ENCODE measurements at places on chromosomes 3 and 15.

GRCh38 chr3:117875887-117876286 is 1158.8 kb downstream of the IGSF11 start:
- DNase-seq: no peak
- H3K36me3 ChIP-seq: no peaks in the 10 kb centered on the region
- H3K4me1 ChIP-seq: no peaks in the 10 kb centered on the region
- H3K27ac ChIP-seq: no peak overlapping the region
- H3K4me3 ChIP-seq: no peak overlapping the region

DNA sequence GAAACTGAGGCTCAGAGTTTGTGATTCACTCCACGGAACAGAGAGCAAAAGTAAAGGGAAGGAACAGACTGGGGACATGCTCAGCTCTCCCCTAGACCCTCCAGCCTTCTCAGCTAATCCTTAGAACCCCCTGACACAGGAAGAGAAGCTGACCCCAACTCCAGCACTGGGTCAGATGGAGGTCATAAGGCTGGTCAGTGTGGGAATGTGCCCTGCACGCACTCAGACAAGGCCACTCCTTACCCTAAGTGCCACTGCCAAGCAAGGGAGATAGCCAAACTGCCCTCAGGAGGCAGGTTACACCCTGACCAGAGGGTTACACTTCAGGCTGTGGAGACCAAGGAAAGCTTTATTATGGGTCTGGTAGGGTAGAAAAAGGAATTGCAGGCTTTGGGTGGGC is 1.2 kb downstream of the RPL29 start:
- peak overlapping the region; percentile 95 for H3K4me3 ChIP-seq
- peaks cover 30% of the 10 kb centered on the region for H3K4me1 ChIP-seq
- no peak for DNase-seq
- peaks cover 19% of the 10 kb centered on the region for H3K36me3 ChIP-seq
- peak overlapping the region; percentile 91 for H3K27ac ChIP-seq

DNA sequence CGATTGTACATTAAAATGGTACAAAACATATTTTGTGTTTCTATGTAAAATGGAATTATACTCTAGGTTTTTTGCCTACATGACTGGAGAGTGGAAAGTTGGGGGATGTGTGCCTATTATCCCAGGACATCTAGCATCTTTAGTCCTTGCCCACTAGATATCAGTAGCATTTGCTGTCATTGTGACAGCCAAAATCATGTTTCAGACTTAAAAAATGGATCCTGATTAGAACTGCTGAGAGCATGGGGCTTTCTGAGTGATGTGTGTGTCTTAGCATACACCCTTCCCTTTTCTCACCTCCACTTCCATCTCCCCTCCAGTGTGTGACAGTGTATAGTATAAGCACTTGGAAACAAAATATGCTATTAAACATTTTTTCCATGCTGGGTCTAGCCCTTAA is 13.3 kb downstream of the ARMC8 start:
- no peaks in the 10 kb centered on the region for H3K27me3 ChIP-seq
- H3K27ac ChIP-seq: no peak overlapping the region
- no peak overlapping the region for H3K4me3 ChIP-seq
- DNase-seq: no peak
- H3K36me3 ChIP-seq: no peaks in the 10 kb centered on the region

DNA sequence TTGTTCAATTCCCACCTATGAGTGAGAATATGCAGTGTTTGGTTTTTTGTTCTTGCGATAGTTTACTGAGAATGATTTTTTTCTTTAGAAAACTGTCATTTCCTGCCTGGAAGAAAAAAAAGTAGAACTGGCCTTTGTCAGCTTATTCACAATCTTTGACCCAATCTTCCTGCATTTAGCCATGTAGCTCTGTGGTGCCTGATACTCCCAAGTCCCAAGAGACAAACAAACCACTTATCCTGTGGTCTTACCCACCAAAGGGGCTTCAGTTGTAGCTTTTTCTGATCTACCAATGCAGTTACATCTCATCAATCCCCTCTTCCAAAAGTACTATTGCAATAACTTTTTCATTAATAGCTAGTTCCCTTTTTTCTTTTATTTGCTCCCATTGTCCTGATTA is 444.6 kb downstream of the GRM7 start:
- H3K4me1 ChIP-seq: no peaks in the 10 kb centered on the region
- no peaks in the 10 kb centered on the region for H3K27me3 ChIP-seq
- no peak overlapping the region for H3K4me3 ChIP-seq

DNA sequence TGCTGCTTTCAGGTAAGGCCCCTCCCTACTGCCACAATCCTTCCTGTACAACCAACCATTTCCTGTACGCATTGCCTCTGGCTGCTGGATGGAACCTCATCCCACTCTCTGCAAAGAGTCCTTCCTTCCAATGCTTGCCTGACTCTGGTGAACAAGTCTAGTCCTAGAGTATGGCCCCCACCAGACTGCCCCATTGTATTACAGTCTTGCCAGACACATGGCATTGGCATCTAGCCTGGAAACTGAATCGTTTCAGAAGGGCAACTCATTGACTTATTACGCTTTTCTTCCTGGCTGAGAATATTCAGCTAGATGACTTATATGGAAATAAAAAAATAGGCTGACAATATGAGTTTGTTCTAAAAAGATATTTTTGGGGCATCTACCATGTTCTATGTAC is 170.3 kb downstream of the SUCLG2 start:
- no peak overlapping the region for H3K27ac ChIP-seq
- DNase-seq: no peak
- H3K4me3 ChIP-seq: no peak overlapping the region

- no peaks in the 10 kb centered on the region for H3K36me3 ChIP-seq
- peak overlapping the region; percentile 58 for H3K4me3 ChIP-seq
- H3K27ac ChIP-seq: peak overlapping the region; percentile 48
- peak; percentile 89 for DNase-seq
- no peaks in the 10 kb centered on the region for H3K27me3 ChIP-seq
Measured at GRCh38 chr3:187027531-187028278, 97.4 kb downstream of the ST6GAL1 start.

DNA sequence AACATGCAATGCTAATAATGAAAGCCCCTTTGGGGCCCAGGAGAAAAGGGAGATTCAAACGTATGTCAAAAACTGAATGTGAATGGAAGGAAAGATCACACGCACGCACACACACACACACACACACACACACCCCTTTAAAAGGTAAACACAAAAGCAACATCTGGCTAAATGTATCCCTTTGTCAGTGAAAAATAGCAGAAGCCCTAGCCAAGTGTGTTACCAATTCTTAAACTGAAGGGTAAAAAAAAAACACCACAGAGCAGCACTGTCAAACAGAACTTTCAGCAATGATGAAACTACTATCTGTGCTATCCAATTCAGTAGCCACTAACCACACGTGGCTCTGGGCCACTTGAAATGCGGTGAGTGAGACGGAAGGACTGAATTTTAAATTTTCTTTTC is 4.9 kb downstream of the RFTN1 start:
- peaks cover 4% of the 10 kb centered on the region for H3K36me3 ChIP-seq
- peaks cover 62% of the 10 kb centered on the region for H3K4me1 ChIP-seq
- H3K4me3 ChIP-seq: no peak overlapping the region
- H3K27me3 ChIP-seq: no peaks in the 10 kb centered on the region

- no peak for DNase-seq
- H3K27me3 ChIP-seq: no peaks in the 10 kb centered on the region
- H3K36me3 ChIP-seq: no peaks in the 10 kb centered on the region
- H3K4me1 ChIP-seq: no peaks in the 10 kb centered on the region
- no peak overlapping the region for H3K27ac ChIP-seq
- no peak overlapping the region for H3K4me3 ChIP-seq
Measured at GRCh38 chr3:48835650-48836366, 11.9 kb downstream of the PRKAR2A start.

- no peaks in the 10 kb centered on the region for H3K4me1 ChIP-seq
- H3K27ac ChIP-seq: no peak overlapping the region
- no peak overlapping the region for H3K4me3 ChIP-seq
Measured at GRCh38 chr15:47399100-47399499, 318.2 kb upstream of the SEMA6D start.

DNA sequence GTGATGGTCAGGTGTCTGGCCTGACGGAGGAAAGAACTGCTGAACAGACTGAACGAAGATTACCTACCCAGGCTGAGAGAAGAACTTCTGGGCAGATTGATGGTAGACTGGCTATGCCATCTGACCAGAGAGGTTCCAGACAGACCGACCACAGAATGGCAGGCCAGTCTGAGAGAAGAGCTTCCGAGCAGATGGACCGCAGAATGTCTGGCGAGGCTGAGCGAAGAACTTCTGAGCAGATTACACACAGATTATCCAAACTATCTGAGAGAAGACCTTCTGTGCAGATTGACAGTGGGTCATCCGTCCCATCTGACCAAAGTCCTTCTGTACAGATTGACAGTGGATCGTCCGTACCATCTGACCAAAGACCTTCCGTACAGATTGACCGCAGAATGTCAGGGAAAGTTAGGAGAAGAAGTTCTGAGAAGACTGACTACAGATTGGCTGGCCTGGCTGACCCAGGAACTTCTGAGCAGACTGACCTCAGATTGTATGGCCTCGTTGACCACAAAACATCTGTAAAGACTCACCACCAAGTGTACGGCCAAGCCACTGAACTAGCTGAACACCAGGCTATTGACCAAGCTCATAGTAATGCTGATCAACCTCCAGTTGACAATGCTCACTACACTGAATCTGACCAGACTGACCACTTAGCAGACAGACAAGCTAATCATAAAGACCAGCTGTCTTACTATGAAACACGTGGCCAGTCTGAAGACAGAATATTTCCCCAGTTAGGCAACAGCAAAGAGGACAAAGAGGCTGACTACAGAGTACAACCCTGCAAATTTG is 812 bp downstream of the TEX55 start:
- H3K4me3 ChIP-seq: no peak overlapping the region
- H3K27me3 ChIP-seq: no peaks in the 10 kb centered on the region
- H3K27ac ChIP-seq: no peak overlapping the region

GRCh38 chr15:23013681-23014080 is 25.7 kb downstream of the TUBGCP5 start:
- no peaks in the 10 kb centered on the region for H3K27me3 ChIP-seq
- H3K4me1 ChIP-seq: no peaks in the 10 kb centered on the region
- peaks cover 35% of the 10 kb centered on the region for H3K36me3 ChIP-seq
- H3K27ac ChIP-seq: no peak overlapping the region
- no peak for DNase-seq
- no peak overlapping the region for H3K4me3 ChIP-seq

DNA sequence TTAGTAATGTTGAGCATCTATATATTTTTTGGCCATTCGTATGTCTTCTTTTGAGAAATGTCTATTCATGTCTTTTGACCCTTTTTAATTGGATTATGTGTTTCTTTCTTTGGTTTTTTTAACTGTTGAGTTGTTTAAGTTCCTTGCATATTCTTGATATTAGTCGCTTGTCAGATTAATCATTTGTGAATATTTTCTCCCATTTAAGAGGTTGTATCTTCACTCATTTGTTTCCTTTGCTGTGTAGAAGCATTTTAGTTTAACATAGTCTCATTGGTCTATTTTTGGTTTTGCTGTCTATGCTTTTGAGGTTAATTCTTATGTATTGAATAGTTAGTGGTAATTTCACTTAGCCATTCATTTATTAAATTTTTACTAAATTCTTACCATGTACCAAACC is 283.8 kb downstream of the ZPLD1 start:
- no peak overlapping the region for H3K4me3 ChIP-seq
- H3K36me3 ChIP-seq: no peaks in the 10 kb centered on the region
- no peak for DNase-seq
- no peaks in the 10 kb centered on the region for H3K27me3 ChIP-seq
- H3K27ac ChIP-seq: no peak overlapping the region

DNA sequence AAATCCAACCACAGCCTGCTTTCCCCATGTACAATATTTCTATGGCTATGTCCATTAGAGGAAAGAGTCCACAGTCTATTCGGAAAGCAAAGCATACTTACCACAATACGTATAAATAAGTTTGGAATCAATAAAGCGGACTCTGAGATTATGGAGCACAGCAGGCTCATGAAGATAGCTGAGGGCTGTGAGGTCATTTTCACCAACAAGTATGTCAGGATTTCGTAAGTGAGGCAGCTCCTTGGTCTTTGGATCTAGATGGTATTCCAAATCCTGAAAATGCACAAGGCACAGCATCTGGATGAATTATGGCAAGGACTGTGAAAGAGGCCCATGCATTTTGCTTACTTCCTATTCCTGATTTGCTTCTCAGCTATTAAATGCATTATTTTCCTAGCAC is 100.4 kb downstream of the MYO5A start:
- no peak overlapping the region for H3K27ac ChIP-seq
- peaks cover 9% of the 10 kb centered on the region for H3K36me3 ChIP-seq
- no peak overlapping the region for H3K4me3 ChIP-seq
- H3K4me1 ChIP-seq: no peaks in the 10 kb centered on the region
- no peaks in the 10 kb centered on the region for H3K27me3 ChIP-seq
- no peak for DNase-seq

DNA sequence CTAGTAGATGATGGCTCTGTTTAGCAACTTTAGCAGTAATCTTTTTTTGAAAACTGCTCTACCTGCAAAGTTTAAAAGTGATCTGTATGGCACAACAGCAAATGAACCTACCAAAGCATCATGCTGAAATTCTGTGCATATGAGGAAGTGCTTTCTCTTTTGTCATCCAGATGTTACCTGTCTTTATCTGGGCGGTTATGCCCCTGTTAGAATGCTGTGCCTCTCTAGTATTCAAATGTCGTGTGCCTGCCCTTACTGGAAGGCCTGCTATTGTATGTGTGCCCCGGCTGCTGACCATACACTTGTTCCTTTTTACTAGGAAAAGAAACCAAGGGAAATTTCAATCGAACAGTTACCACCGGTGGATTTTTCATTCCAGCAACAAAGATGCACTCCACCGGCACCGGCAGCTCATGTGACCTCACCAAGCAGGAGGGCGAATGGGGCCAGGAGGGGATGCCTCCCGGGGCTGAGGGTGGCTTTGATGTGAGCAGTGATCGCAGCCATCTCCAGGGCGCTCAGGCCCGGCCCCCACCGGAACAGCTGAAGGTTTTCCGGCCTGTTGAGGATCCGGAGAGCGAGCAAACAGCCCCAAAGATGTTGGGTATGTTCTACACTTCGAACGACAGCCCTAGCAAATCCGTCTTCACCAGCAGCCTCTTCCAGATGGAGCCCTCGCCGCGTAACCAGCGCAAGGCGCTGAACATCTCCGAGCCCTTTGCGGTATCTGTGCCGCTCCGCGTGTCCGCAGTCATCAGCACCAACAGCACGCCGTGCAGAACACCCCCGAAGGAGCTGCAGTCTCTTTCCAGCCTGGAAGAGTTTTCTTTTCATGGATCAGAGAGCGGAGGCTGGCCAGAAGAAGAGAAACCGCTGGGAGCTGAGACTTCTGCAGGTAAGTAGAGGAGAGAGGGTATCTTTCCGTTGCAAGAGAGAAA is 61.6 kb downstream of the TMEM39A start:
- peaks cover 13% of the 10 kb centered on the region for H3K36me3 ChIP-seq
- no peak overlapping the region for H3K4me3 ChIP-seq
- no peak for DNase-seq
- no peaks in the 10 kb centered on the region for H3K4me1 ChIP-seq
- H3K27ac ChIP-seq: no peak overlapping the region

Data from CD4-positive, alpha-beta memory T cell (primary cell).